PC-3 (cell line): ENCODE measurements at places on chromosomes 1 and 21.

DNA sequence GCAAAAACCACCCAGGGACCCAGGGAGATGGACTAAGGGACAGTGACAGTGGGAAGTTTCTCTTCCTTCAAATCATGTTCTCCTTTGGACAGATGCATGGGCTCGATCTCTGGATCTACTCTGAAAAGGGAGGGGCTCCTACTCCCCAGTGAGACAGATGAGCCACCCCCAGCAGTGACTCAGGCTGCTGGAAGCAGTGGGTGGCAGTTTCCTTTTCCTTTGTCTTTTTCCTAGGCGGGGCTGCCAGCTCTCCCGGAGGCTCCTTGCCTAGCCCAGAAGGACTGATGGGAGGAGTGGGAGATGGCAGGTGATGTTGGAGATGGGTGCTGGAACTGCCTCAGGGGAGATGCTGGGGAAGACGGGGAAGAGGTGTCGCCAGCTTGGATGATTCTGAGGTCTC, 41.0 kb upstream of the IGSF21 start:
- H3K36me3 ChIP-seq = no peaks in the 10 kb centered on the region
- no peaks in the 10 kb centered on the region for H3K4me1 ChIP-seq
- DNase-seq = no peak
- no peaks in the 10 kb centered on the region; the same call in none of the 2 replicates for H3K27me3 ChIP-seq
- H3K27ac ChIP-seq = no peak overlapping the region

GRCh38 chr21:22575165-22575584, 1577.0 kb downstream of the NCAM2 start:
- H3K4me1 ChIP-seq = no peaks in the 10 kb centered on the region
- no peak overlapping the region for H3K27ac ChIP-seq
- peak overlapping the region; percentile 43 for H3K4me3 ChIP-seq
- peak; percentile 47 for DNase-seq
- no peaks in the 10 kb centered on the region for H3K27me3 ChIP-seq

DNA sequence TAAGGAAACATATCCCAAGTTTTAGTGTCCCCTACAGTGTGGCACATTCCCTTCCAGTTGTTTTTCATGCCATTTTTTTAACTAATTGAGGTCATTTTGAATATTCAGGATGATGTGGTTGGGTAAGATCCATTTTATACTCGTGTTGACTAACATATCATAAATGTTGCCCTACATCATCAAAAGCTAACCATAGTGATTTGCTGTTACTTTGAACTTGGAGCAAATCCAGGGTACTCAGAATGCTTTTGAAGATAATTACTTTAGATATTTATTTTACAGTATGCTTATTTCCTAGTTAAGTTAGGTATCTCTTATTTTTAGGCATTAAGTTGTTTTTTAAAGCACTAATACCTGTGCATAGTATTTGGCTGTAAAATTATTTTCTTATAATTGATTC, 57.8 kb downstream of the DYRK1A start:
- H3K4me1 ChIP-seq = no peaks in the 10 kb centered on the region
- DNase-seq = no peak
- H3K36me3 ChIP-seq = peaks cover 31% of the 10 kb centered on the region
- no peak overlapping the region for H3K27ac ChIP-seq
- H3K27me3 ChIP-seq = no peaks in the 10 kb centered on the region

- H3K36me3 ChIP-seq = no peaks in the 10 kb centered on the region
- peaks cover 6% of the 10 kb centered on the region; the same call in 1 of the 2 replicates for H3K4me1 ChIP-seq
- no peak overlapping the region for H3K27ac ChIP-seq
- H3K4me3 ChIP-seq = no peak overlapping the region
These were observed 49.7 kb upstream of the KIF26B start for GRCh38 chr1:245105042-245105441.

GRCh38 chr1:212749821-212750535, 41.6 kb downstream of the NSL1 start:
- no peak overlapping the region for H3K27ac ChIP-seq
- H3K4me3 ChIP-seq = no peak overlapping the region
- H3K27me3 ChIP-seq = no peaks in the 10 kb centered on the region
- peak; percentile 80 for DNase-seq
- no peaks in the 10 kb centered on the region for H3K36me3 ChIP-seq

DNA sequence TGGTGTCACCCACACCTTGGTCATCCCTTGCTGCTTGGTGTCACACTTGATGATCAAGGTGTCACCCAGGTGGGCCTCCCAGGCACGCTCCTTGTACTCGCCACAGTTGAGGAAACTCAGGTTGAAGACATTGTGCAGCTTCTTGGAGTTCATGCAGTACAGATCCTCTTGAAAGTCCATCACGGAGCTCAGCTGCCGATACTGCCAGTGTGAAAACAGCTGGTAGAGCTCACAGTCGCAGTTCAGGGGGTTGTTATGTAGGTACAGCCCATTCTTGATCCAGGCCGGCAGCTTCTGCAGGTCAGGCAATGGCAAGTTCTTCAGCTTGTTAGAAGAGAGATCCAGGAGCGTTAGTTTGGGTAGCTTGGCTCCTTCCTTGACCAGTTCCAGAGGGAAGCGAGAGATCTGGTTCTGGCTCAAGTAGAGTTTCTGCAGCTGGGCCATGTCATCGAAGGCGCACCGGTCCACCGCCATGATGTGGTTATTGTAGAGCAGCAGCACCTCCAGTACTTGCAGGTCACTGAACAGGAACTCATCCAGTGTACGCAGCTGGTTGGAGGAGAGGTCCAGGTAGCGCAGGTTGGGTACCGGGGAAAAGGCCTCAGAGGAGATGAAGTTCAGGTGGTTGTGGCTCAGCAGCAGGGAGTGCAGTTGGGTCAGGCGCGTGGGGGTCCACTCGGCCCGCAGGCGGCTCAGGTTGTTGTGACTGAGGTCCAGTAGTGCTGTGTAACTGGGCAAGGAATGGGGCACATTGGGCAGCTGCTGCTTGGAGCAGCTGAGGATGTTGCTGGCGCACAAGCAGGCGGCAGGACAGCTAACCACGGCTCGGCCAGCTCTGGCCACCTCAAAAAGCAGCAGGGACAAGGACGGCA, 1.3 kb downstream of the AMIGO1 start:
- no peak overlapping the region for H3K27ac ChIP-seq
- peaks cover 6% of the 10 kb centered on the region; the same call in 1 of the 2 replicates for H3K4me1 ChIP-seq
- H3K36me3 ChIP-seq = no peaks in the 10 kb centered on the region

DNA sequence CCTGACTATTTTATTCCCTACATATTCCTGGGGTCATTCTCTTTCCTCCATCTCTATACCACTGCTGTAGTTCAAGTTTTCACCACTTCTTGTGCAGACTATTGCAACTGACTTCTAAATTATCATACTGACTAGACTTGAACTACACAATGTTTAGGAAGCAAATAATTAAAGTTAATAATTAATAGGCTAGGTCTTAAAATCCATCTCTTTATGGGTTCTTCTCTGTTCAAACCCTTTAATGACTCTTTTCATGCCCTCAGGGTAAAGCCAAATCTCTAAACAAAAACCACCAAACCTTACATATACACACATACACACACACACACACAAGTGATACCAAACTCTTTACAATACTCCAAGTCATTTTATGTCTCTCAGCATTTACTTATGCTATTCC, 22.3 kb upstream of the MOB3C start:
- H3K36me3 ChIP-seq = peaks cover 18% of the 10 kb centered on the region; the same call in 1 of the 2 replicates
- H3K27me3 ChIP-seq = no peaks in the 10 kb centered on the region
- H3K4me3 ChIP-seq = no peak overlapping the region
- DNase-seq = no peak

DNA sequence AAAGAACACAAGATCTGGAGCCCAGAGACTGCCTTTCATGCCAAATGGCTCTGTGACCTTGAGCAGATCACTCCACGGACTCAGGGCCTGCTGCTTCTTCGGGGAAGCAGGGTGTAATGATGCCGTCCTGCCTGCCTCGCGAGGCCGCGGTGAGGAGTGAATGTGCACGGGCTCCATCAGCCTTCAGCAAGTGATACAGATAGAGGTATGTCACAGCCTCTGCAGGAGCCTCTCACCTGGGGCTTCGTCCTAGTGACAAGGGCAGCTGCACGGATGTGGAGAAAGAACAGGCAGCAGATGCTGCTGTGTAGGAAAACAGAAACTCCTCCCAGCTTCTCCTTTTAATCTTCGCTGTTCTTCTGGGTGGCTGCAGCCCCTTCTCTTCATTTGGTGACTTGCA, 127.5 kb downstream of the KCNN3 start:
- no peak overlapping the region for H3K4me3 ChIP-seq
- DNase-seq = no peak
- H3K36me3 ChIP-seq = no peaks in the 10 kb centered on the region
- no peaks in the 10 kb centered on the region for H3K4me1 ChIP-seq
- H3K27ac ChIP-seq = no peak overlapping the region

DNA sequence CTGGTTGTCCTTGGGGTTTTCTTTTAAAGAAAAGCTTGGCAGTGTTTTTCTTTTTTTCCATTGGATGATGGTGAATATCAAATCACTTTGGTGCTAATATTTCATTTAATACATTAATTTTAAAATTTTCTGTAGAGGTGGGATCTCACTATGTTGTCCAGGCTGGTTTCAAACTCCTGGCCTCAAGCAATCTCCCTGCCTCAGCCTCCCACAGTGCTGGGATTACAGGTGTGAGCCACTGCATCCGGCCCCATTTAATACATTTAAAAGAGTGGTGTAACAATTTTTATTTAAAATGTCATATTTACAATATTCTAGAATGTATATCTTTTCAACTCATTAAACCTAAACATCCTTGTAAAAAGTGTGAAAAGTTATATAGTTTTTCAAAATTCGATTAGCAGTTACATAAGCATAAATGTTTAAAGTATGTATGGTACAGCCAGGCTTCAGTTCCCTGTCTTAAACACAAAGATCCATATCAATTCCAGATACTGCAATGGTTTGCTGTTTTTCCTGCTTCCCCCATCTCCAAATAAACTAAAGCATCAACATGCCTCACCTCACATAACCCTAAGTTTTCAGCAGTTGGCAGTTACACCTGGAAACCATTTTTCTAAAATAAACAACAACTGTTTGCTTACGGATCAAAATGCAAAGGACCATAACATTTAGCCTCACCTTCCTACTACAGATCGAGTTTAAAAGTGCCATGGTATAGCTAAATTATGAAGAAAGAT, 8.9 kb upstream of the LGALS8 start:
- peaks cover 35% of the 10 kb centered on the region for H3K4me1 ChIP-seq
- DNase-seq = peak; percentile 54
- no peaks in the 10 kb centered on the region for H3K36me3 ChIP-seq
- peak overlapping the region; percentile 37; the same call in 1 of the 2 replicates for H3K4me3 ChIP-seq

DNA sequence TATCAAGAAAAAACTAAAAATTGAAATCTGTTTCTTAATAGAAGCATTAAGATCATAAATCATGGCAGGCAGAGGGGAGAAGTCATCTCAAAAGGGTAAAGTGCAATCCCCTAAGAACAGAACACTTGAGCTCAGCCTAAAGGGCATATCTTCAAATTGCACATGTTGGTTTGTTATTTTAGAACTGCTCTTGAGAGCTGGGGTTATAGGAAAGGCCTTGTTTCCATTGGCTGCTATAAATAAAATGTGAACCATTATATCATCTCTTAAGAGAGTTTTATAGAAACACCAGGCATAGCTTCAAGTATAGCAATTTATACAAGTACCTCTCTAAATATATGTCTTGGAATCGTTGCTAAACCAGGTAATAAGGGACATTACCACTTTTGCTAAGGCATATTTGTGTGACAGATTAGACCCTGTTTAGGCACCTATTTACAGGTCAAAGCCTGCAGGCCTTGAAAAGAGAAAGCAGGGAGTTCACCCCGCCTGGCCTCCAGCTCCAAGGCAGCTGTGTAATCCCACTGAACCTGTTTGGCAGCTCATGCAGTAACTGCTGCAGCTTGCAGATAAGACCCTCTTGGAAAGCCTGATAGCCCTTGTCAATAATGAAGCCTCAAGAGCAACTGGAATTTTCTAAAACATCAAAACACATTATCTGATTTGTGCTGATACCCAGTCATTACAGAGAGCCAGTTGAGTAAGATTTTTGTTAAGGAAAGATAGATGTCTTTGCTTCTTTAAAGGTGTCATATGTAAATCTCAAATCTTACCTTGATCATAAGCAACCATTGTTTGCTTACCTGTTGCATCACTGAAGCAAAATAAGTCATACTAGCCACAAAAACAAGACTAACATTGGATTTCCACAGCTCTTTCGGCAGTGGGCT, 24.2 kb upstream of the SYDE2 start:
- H3K4me3 ChIP-seq = no peak overlapping the region
- H3K4me1 ChIP-seq = peaks cover 20% of the 10 kb centered on the region
- no peaks in the 10 kb centered on the region for H3K27me3 ChIP-seq
- peak; percentile 72 for DNase-seq

- H3K4me3 ChIP-seq = no peak overlapping the region; the same call in 1 of the 2 replicates
- no peaks in the 10 kb centered on the region for H3K36me3 ChIP-seq
- peak overlapping the region; percentile 31 for H3K27ac ChIP-seq
- H3K4me1 ChIP-seq = peaks cover 19% of the 10 kb centered on the region
- DNase-seq = no peak
These were observed 34.7 kb downstream of the PTPRU start for GRCh38 chr1:29270929-29271521.

- no peak for DNase-seq
- H3K36me3 ChIP-seq = no peaks in the 10 kb centered on the region
- no peaks in the 10 kb centered on the region for H3K27me3 ChIP-seq
- H3K27ac ChIP-seq = no peak overlapping the region
- no peak overlapping the region for H3K4me3 ChIP-seq
These were observed 457.2 kb upstream of the ADAMTS5 start for GRCh38 chr21:27423906-27424595.

- H3K27me3 ChIP-seq = no peaks in the 10 kb centered on the region
- DNase-seq = no peak
- H3K36me3 ChIP-seq = no peaks in the 10 kb centered on the region
- peaks cover 31% of the 10 kb centered on the region for H3K4me1 ChIP-seq
- no peak overlapping the region for H3K27ac ChIP-seq
- H3K4me3 ChIP-seq = no peak overlapping the region
These were observed 7.7 kb upstream of the PTGFRN start for GRCh38 chr1:116902027-116902426.

DNA sequence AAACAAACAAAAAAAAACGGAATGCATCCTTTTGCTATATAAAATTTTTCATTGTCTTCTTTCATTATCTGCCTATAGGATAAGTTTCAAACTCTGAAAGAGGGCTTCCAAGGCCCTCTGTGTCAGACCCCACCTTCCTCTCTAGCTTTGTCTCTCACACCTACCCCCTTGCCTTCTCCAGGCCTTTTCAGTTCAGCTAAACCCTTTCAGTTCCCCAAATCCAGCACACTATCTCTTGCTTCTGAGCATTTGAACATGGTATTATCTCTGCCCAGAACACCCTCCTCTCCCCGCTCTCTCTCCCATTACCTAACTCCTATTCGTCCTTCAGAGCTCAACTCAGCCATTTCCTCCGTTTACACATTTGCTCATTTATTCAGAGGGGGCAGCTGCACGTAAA, 35.7 kb downstream of the C1orf216 start:
- no peaks in the 10 kb centered on the region for H3K36me3 ChIP-seq
- H3K4me3 ChIP-seq = no peak overlapping the region
- no peak for DNase-seq
- H3K27ac ChIP-seq = no peak overlapping the region
- H3K27me3 ChIP-seq = peaks cover 53% of the 10 kb centered on the region

DNA sequence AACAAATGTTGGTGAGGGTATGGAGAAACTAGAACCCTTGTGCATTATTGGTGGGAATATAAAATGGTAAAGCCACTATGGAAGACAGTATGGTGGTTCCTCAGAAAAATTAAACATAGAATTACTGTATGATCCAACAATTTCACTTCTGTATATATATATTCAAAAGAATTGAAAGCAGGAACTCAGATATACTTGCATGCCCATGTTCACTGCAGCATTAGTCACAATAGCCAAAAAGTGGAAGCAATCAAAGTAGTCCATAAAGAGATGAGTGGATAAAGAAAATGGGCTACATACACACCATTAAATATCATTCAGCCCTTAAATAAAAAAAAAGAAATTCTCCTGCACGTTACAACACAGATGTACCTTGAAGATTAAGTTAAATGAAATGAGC, 34.1 kb downstream of the ABL2 start:
- no peaks in the 10 kb centered on the region for H3K36me3 ChIP-seq
- H3K27me3 ChIP-seq = no peaks in the 10 kb centered on the region
- H3K4me1 ChIP-seq = peaks cover 8% of the 10 kb centered on the region; the same call in 1 of the 2 replicates
- no peak overlapping the region for H3K4me3 ChIP-seq

GRCh38 chr1:21925334-21925940, 11.7 kb downstream of the HSPG2 start:
- H3K27me3 ChIP-seq = no peaks in the 10 kb centered on the region
- H3K4me3 ChIP-seq = no peak overlapping the region
- no peak overlapping the region for H3K27ac ChIP-seq
